ENCODE measurements at places on chromosomes 3 and 15.

DNA sequence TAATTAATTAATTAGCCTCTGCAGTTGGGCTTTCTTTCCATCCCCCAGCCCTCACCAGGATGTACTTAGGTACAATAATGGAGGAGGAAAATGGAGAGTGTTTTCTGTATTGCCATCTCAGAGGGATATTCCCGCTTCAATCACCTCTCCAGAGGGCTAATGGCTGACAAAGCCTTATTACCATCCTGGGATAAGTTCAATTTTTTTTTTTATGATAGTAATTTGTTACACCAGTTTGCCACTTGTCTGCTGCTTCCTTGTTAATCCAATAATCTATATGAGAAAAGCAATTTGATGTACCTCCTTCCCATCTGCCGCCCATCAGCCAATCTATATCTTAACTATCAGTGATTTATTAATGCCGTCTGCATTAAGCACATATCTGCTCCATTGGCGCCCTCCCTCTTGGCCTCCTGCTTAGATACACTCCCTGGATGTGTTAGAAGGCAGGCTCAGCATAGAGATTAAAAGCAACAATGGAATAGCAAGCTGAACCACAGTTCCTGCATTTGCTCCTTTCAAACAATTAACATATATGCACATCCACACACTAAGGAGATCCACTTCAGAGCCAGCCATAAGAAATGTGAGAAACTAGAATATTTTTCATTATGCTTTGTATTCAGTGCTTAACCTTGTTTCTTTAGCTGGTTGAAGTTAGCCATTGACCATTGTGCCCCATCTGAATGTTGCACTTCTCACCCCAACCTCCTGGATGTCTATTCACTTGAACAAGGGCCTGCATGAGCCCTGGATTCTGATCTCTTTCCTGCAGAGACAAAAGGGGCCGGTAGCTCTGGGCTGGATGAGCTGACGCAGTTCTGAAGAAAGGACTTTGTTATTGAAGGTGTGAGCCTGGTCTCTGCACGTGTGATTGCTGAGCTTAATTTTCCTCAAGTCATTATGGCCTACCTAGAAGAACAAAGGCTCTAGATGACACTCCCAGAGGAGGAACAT, 237.3 kb upstream of the GAP43 start:
- no peak for DNase-seq

GRCh38 chr3:159062734-159063410, 261.0 kb downstream of the MFSD1 start:
- no peak for DNase-seq

GRCh38 chr3:156553705-156554356, 1.1 kb downstream of the SSR3 start:
- DNase-seq: no peak

GRCh38 chr3:99929745-99930139, 112.1 kb downstream of the CMSS1 start:
- no peak for DNase-seq

DNA sequence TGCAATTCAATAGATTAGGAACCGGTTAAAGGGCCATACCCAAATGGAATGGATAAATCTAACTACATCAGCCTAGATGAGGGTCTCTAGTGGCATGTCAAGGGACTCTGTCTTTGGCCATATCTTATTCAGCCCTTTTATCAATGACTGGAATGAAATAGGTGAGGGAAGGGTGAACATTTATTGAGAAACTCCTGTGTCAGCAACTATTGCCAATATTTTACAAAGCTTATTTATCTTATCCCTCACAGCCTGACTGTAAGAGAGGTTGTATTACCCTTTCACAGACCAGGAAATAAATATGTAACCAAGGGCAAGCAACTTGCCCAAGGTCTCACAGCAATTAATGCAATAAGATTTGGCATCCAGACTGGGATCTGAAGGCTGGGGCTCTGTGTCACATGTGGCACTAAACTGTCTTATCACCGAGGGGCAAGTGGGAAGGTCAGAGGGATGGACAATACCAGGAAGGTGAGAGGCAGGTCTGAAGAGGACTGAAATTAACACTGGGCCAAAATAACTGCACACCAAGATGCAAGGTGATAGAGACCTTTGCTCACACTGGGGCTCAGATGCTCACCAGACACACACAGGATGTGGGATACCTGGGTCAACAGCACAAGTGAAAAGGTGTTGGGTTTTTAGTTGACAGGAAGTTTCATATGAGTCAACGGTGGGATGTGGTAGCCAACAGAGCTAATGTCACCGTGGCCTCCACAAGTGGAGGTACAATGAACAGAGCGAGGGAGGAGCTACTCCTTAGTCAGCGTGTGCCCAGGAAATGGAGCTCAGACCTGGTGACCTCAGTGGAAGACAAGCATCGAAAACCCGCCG, 261.3 kb downstream of the RPLP1 start:
- no peak for DNase-seq

DNA sequence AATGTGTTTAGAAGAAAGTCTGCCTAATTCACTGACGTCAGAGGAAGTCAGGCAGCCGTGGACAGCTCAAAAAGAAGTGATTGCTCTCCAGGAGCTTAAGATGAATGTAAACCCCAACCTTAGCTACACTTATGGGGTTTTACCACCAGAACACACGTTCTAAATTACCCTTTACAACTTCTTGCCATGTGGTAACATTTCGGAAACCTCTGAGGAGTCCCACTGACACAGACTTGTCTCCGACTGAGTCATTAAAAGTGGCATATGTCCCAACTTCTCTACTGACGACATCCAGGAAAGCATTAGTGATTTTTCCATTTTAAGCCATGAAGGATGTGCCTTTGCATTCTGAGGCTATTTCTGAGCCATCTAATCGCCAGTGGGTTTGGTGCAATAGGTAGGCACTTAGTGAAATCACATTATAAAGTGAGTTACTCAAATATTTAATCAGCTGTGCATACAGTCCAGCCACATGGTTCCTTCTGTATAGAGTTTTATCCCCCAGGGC, 32.4 kb downstream of the C2CD4A start:
- no peak for DNase-seq

- DNase-seq: no peak
Measured at GRCh38 chr3:58047826-58048225, 39.6 kb downstream of the FLNB start.

DNA sequence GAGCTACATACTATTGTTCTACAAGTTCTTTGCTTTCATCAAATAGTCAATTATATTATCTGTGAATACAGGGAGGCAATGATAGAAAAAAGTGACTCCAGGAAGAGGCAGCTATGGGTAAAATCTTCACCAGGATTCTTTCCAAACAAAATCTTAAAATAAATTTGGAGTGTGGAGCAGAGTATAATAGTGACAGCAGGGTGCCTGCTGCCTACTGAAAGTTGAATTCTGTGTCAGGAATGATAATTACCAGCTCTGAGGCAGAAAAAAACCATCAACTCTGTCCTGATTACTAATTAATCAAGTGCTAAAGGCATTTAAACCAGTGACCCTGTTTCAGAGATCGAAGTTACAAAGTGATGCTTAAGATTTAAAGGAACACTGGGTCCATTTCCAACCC, 148.0 kb downstream of the DIPK2A start:
- DNase-seq: no peak

- no peak for DNase-seq
Measured at GRCh38 chr3:73484656-73485248, 140.0 kb downstream of the PDZRN3 start.

DNA sequence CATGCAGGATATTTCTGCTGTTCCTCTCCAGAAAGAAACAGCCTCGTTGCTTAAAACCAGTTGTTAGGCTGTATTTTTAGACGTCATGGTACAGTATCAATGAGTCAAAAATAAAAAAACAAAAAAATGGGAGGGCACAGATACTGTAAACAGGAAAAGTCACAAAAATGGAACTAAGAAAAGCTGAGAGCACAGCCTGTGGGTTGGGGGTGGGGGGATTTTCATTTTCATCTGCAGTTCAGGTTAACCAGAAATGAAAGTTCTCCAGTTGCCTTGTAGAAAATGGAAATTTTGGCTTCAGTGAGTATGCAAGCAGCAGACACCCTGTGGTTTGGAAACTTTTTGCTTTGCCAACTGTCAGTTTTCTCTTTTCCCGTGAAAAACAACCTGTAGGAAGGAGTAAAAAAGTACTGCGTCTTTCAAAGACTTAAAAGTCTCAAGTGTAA, 59.0 kb downstream of the FRMD4B start:
- no peak for DNase-seq

GRCh38 chr3:127328421-127328820, 40.6 kb upstream of the PRR20G start:
- no peak for DNase-seq

GRCh38 chr15:57736591-57736990, 30.1 kb downstream of the POLR2M start:
- DNase-seq: no peak

DNA sequence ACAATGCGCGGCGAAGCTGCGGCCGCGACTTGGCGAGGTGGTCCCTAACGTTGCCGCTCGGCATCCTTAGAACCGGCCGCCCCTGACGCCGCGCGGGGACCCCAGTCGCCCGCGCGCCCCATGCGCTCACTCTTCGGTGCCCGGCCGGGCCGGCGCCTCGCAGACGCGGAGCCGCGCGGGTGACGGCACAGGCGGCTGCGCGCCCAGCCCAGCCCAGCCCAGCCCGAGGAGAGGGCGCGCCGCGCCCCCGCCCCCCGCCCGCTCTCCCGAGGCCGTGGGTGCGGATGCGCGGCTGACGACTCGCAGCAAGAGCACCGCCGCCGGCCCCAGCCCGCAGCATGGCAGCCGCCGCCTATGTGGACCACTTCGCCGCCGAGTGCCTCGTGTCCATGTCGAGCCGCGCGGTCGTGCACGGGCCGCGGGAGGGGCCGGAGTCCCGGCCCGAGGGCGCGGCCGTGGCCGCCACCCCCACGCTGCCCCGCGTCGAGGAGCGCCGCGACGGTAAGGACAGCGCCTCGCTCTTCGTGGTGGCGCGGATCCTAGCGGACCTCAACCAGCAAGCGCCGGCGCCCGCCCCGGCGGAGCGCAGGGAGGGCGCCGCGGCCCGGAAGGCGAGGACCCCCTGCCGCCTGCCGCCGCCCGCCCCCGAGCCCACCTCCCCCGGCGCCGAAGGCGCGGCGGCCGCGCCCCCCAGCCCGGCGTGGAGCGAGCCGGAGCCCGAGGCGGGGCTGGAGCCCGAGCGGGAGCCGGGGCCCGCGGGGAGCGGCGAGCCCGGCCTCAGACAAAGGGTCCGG, 437 bp downstream of the KLF13 start:
- no peak for DNase-seq

GRCh38 chr3:189460511-189460910, 170.7 kb upstream of the TP63 start:
- DNase-seq: no peak

GRCh38 chr3:125072301-125072700, 16.5 kb upstream of the HEG1 start:
- DNase-seq: no peak

DNA sequence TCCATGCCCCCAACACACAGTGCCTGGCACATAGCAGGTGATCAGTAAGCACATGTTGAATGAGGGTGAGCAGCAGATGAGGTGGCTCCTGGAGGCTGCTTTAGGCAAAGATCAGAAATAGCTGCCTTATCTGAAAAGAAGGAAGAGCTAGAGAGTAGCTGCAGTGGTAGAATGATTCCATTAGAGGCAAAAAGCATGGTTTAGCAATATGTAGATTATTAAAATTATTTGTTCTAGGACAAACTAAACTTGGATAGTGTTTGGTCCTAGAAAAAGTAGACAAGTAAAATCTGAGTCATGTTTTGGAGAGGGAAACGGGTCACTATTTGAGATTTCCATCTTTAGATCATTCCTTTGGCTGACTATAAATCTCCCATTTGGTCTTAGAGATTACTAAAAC, 32.1 kb downstream of the KIF7 start:
- no peak for DNase-seq

GRCh38 chr3:158165141-158165655, 55.3 kb downstream of the RSRC1 start:
- DNase-seq: no peak

GRCh38 chr3:41277790-41278465, 78.6 kb downstream of the CTNNB1 start:
- DNase-seq: no peak
